ENCODE measurements at places on chromosomes 5 and 9. TPM values are rescaled to one million over a fixed set of nuclear protein-coding genes. Genes with fewer than 3 reads are reported as not detected.

Gene PLCXD3
- under 0.01 TPM for total RNA-seq

Gene EXOSC2
- total RNA-seq = 25.6 TPM

Gene GFI1B
- total RNA-seq = not detected

Gene PELO
- total RNA-seq = 27.6 TPM

Gene PCDHGC3
- total RNA-seq = 55.5 TPM

Gene EGFLAM
- total RNA-seq = 0.16 TPM

Gene MYMK
- total RNA-seq = not detected

Gene CCNJL
- total RNA-seq = under 0.01 TPM

Gene FLT4
- 0.09 TPM for total RNA-seq

Gene FOXE1
- not detected for total RNA-seq

Gene GAS1
- total RNA-seq = 48.3 TPM

Gene IFNA21
- not detected for total RNA-seq

Gene ZDHHC11B
- total RNA-seq = 0.32 TPM

Gene RLN1
- not detected for total RNA-seq

Gene IRX1
- 0.09 TPM for total RNA-seq

Gene CD180
- not detected for total RNA-seq

Gene PCDHB13
- 0.94 TPM for total RNA-seq

Gene RGS7BP
- not detected for total RNA-seq

Gene TIGD6
- total RNA-seq = 7.4 TPM

Gene PCDHA2
- under 0.01 TPM for total RNA-seq

Gene PCDHGA8
- total RNA-seq = 4.4 TPM

Gene RETREG1
- not detected for total RNA-seq

Gene SPATA31E1
- not detected for total RNA-seq

Gene CDX1
- total RNA-seq = not detected

Gene KCNV2
- total RNA-seq = not detected

Gene SOX30
- not detected for total RNA-seq

Gene ARL14EPL
- total RNA-seq = 0.69 TPM

Gene DOCK8
- 0.32 TPM for total RNA-seq

Gene SPATA31C1
- total RNA-seq = not detected

Gene RANBP17
- 7.2 TPM for total RNA-seq

Gene IL3
- total RNA-seq = not detected

Gene GDNF
- total RNA-seq = 0.32 TPM

Gene SH3GL2
- not detected for total RNA-seq

Gene PCDHGB5
- 33.0 TPM for total RNA-seq

Gene UNC13B
- 25.5 TPM for total RNA-seq

Gene CPEB4
- 13.4 TPM for total RNA-seq

Gene PTPN3
- 0.17 TPM for total RNA-seq

Gene RNF20
- 31.7 TPM for total RNA-seq
